LHCN-M2 (cell line): ENCODE measurements at places on chromosomes 6 and 20.
A peak's percentile ranks its signal among the peaks of the same experiment; 100 is the strongest.

DNA sequence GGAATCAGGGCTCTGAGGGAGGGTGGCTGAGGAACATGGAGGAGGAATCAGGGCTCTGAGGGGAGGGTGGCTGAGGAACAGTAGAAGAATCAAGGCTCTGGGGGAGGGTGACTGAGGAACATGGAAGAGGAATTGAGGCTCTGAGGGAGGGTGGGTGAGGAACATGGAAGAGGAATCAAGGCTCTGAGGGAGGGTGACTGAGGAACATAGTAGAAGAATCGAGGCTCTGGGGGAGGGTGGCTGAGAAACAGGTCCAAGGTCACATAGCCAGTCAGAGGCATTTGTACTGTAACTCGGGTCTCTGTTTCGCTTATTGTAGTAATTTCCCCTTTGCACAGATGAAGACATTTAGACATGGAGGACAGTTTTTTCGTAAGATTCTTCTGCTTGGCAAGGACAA lies 164.8 kb downstream of the SOBP start:
- no peak for DNase-seq

DNA sequence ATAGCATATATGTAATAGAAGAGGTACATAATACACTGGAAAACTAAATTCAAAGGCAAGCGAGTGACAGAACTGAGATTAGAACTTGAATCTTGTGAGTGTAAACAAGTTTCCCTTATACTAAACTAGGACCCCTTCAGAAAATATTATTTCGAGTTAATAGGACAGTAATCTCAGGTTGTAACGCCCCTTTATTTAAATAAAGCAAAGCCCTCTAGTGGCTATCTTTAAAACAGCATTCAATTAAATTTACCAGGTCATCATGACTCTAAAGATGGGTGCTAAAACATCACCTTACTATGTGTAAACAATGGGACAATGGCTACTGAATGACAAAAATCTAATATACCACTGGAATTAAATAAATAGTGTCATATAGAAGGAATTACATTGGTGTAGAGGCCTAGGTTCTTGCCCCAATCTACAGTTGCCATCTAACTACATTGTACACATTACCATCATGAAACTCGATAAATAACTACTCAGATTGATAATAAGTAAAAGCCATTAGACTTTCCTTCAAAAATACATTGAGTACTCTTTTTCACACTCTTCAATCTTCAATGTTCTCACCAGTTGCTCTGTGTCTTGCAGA lies 255.4 kb upstream of the IRAK1BP1 start:
- DNase-seq: peak; percentile 34

DNA sequence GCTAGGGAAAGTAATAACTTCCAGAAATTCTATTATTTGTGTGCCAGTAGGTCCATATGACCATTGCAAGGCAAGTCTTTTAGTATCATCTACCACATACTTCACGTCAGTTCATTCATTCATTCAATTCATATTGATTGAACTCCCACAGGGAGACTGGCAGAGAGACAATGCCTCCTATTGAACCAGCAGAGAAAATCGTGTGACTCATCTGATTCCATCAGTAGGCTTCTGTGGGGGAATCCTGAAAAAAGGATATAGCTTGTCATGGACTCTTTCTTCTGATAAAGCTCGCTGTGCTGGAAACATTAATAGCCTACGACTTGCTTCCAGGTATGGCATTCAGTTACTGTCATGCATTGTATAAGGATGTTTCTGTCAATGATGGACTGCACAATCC lies 45.3 kb upstream of the CNR1 start:
- DNase-seq: no peak

DNA sequence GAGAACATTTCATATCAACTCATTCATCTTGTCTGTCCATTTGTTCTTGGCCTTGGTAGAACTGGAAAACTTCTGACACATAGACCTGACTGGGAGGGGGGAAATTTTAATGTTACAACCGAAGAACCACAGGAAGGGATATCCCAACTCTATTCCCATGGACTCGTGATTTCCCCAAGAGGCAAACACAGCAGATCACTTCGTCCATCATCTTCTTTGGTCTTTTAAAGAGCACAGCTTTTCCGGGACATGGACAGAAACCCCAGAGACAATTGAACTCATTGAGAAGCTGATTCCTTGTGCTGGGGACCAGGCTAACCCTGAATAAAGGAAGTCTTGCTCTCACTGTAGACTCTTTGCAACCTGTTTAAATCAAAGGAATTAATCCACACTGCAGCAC lies 66.3 kb upstream of the TMEM170B start:
- DNase-seq: no peak

DNA sequence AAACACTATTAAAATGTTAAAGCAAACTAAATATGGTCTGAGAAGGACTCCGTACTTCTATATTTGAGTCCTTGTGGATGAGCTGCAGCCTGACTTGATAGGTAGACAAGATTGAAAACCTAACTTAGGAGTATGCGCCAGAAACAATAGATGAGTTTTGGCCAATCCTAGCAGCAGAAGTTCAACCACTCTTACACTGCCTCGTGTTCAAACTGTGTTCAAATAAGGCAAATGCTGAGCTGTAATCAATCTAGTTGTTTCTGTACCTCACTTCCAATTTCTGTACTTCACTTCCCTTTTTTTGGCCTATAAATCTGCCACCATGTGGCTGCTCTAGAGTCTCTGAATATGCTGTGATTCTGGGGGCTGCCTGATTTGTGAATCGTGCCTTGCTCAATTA lies 13.2 kb upstream of the SERINC1 start:
- DNase-seq: no peak

GRCh38 chr6:169854813-169855212 lies 103.4 kb downstream of the ERMARD start:
- no peak for DNase-seq

DNA sequence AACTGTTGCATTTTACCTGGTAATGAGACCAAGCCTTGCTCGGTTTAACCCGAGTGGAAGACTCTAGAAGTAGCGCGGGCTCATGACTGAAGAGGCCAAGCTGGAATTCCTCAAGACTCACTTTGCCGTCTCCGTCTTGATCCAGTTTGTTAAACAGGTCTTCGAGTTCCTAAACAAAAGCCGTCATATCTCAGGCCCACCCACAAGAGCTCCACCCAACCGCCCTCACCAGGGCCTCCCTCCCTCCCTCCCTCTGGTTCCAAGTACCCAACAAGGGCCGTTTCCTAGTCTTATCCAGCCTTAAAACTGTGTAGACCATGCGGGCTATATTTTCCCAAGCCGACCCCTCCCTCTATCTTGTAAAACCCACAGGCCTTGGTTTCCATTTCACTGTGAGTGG lies 81.4 kb downstream of the NINL start:
- DNase-seq: no peak
